NCI-H774 (cell line): ENCODE measurements at places on chromosomes 7 and 10.

- no peak for DNase-seq
These were observed 473 bp upstream of the ZNF32 start for GRCh38 chr10:43649185-43649523.

- no peak for DNase-seq
These were observed 151.3 kb upstream of the FAM20C start for GRCh38 chr7:40799-41750.

DNA sequence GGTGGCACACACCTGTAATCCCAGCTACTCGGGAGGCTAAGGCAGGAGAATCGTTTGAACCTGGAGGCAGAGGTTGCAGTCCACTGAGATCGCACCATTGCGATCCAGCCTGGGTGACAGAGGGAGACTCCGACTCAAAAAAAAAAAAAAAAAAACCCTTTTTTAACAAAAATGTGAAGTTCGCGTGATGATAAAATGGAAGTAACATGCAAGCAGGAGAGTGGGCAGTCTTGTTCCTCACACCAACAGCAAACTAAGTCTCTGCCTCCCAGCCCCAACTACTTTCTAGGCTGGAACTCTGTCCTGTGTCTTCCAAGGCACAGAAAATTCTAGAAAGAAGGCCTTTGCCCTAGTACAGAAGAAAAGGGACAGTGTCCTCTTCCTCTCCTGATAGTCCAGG lies 11.3 kb downstream of the PIK3AP1 start:
- DNase-seq = no peak

DNA sequence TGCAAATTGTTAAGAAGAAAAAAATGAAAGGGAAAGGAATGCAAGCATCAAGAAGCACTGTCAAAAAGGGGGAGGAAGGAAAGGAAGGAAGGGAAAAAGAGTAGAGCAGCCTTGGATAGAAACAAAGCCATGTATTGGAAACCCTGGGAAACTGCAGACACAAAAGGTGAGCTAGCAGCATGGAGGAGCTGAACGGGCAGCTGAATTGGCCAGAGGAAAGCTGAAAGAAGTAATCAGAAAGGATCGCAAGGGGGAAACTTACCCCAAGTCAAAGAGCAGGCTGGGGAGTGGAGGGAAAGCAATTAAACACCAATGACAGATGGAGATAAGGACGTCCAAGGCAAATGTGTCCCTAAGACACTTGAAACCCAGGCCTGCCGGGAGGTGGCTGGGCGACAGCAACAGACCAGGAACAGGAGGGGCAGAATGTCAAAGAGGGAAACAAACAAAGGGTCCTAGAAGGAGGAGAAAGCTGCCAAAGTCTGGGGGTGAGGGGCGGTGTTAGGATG lies 93.8 kb upstream of the SVIL start:
- DNase-seq = no peak

- no peak for DNase-seq
These were observed 78.1 kb downstream of the ARL4A start for GRCh38 chr7:12765431-12766100.

GRCh38 chr7:124781418-124781817 lies 15.8 kb upstream of the GPR37 start:
- DNase-seq = no peak

DNA sequence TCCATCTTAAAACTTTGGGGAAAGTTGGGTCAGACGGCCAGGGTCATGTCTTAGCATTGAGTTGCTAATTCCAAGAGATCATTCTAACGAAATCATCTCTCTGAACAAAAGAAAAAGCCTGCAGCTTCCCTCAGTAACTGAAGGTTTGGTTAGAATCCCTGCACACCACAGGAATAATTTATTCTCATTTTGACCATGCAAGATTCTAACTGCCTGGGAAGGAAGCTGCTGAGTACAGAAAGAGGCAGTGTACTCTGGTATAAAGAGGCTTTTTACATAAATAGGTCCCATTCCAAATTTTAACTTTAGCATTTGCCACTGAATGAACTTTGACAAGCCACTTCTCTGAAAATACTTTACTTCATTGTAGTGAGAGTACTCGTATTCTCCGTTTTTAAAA lies 76.9 kb upstream of the RSBN1L start:
- no peak for DNase-seq

- no peak for DNase-seq
These were observed 328.5 kb downstream of the ADARB2 start for GRCh38 chr10:1408651-1409367.

DNA sequence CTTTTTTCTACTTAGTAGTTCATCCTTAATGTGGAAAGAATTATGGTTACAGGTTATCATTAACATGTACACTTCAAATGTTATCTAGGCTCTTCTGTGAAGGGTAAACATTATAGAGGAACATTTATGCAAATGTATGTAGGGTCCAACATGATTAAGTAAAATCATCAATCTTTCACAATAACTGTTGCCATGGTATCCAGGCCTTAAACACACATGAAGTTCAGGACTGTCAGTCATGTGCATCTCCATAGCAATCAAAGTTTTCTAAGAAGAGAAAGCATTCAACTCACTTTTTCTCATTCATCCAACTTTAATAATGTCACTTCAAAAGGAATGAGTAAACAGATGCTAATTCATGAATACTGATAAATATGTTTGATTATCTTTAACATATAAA lies 83.6 kb downstream of the DNAJC1 start:
- no peak for DNase-seq

DNA sequence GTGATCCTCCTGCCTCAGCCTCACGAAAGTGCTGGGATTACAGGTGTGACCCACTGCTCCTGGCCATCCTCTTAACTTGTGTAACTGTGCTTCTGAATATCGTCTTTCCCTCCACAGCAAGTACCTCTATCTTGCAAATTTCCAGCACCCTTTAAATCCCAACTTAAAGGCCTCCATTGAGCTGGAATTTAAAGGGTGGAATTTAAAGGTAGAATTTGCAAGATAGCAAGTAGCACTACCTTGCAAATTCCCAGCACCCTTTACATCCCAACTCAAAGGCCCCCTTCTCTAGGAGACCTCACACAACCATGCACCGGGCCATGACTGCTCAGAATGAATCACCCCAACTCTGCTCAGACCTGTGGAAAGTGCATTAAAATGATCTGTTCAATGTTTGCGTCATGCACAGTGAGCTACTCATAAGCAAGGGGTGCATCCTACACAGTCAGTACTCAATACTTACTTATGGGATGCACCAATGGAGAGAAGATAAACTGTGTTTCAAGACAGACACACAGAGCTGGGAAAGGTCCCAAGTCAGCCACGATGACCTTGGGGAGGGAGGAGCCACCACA lies 17.8 kb upstream of the SDK1 start:
- no peak for DNase-seq

DNA sequence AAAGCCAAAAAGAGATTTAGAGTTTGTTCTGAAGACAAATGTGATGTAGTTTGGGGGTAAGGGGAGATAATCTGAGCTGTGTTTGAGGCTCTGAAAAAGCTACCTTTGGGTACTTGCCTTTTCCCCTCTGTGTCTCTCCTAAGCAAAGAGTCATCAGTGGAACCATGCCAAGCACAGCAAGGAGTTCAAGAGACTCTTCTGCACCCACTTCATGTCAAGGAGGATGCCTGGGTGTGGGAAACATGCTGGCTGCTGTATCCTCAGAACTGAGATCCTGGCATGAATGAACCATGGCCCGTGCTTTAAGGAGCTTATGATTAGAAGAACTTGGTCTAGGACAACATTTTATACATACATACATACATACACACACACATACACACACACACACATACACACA lies 142.9 kb downstream of the NOC3L start:
- no peak for DNase-seq

- no peak for DNase-seq
These were observed 203.7 kb downstream of the REEP3 start for GRCh38 chr10:63724922-63725321.

- no peak for DNase-seq
These were observed 109.1 kb downstream of the ELAPOR2 start for GRCh38 chr7:86950360-86950759.

GRCh38 chr10:11245510-11245909 lies 227.8 kb downstream of the CELF2 start:
- DNase-seq = no peak

DNA sequence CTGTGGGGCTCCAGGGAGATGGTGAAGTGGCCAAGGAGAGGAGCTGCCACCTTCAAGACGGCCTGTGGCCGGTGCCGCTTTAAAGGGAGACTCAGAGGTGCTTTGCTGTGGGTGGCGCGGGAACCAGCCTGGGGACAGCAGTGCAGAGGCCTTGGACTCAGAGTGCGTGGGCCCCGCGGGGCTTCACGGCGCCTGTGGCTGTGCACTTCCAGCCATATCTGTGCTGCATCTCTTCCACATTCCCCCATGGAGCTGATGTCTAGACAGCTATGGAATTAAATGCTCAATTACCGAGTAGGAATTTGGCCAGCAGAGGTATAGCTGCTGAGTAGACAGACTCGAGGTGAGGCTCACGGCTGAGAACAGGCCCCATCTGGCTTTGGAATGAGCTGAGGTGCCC lies 41.7 kb downstream of the HTRA1 start:
- no peak for DNase-seq

- DNase-seq = no peak
These were observed 29.1 kb downstream of the UBE2H start for GRCh38 chr7:129923709-129924108.

DNA sequence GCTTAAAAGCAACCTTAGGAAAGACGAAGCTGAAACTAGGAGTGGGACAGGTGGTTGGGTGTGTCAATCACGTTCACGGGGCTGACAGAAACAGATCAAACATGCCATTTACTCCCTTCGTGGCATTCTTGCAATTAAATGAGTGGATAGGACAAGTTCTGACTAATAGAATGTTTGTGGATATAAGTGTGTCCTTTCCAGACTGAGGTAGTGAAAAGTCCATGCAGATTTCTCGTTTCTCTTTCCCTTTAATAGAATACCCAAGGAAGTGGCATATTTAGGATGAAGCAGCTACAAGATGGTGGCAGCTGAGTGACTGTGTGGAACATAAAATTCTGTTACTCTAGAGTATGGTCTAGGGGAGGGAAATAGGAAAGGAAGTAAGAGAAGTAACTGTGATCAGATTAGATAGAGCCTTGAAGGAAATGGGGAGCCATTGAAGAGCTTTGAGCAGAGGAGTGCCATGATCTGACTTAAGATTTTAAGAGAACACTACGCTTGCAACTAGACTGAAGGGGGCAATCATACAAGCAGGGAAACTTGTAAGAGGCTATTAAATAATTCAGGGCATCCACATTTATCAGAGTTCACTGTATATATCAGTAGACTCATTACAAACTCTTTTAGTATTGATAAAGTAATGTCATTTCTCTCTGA lies 46.3 kb upstream of the HYAL4 start:
- DNase-seq = no peak

DNA sequence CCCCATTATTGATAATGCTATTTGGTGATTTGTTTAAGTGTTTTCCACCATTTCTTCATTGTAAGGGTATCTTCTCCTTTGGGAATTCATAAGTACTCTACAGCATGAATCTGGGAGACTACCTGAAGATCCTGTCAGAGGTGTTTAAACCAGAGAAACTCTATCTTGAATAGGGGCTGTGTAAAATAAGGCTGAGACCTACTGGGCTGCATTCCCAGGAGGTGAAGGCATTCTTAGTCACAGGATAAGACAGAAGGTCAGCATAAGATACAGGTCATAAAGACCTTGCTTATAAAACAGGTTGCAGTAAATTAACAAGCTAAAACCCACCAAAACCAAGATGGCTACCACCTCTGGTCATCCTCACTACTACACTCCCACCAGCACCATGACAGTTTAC lies 13.4 kb upstream of the OR2A5 start:
- no peak for DNase-seq

DNA sequence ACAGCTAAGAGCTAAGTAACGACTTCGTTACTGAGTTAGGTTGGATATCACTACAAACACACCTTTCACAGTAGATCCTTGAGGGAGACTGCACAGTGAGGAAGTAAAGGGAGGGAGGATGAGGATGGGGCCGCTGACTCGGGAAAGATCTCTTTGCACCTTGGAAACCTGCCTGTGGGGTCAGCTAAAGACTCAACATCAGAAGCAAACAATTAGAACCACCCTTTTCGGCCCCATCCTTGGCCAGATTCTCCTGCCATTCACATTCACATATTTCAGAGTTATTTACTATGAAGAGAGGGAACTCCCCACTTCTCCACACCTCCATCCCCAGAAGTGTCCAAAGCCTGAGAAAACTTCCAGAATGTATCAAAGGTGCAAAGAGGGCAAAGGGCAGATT lies 47.1 kb downstream of the CLEC2L start:
- no peak for DNase-seq
